ENCODE measurements at places on chromosomes 2 and 18. TPM values are rescaled to one million over a fixed set of nuclear protein-coding genes. Genes with fewer than 3 reads are reported as not detected.

The C2orf78 gene
- total RNA-seq = not detected

The FBXO48 gene
- 1.2 TPM for total RNA-seq

The TLX2 gene
- total RNA-seq = 1.7 TPM

The BCS1L gene
- total RNA-seq = 22.2 TPM

The MEP1B gene
- total RNA-seq = 1,014 TPM

The MOGAT1 gene
- total RNA-seq = not detected

The KIF5C gene
- 7.4 TPM for total RNA-seq

The PARD6G gene
- 6.6 TPM for total RNA-seq

The SLC40A1 gene
- 69.8 TPM for total RNA-seq

The PPP1R7 gene
- 27.6 TPM for total RNA-seq

The BABAM2 gene
- 52.8 TPM for total RNA-seq

The TFCP2L1 gene
- 5.0 TPM for total RNA-seq

The SAG gene
- total RNA-seq = not detected

The EGR4 gene
- total RNA-seq = not detected

The NAT8 gene
- total RNA-seq = not detected

The B3GNT7 gene
- 154 TPM for total RNA-seq

The B4GALT6 gene
- 6.7 TPM for total RNA-seq

The CELF4 gene
- total RNA-seq = not detected

The RAD51AP2 gene
- not detected for total RNA-seq

The NYAP2 gene
- total RNA-seq = not detected

The C1QL2 gene
- not detected for total RNA-seq

The UGT1A4 gene
- total RNA-seq = 12.3 TPM

The DSC1 gene
- total RNA-seq = not detected

The AOX1 gene
- total RNA-seq = 36.3 TPM

The SCN7A gene
- 5.0 TPM for total RNA-seq

The CHRNG gene
- not detected for total RNA-seq

The RGPD6 gene
- 89.0 TPM for total RNA-seq

The FAM110C gene
- 39.2 TPM for total RNA-seq

The CIDEA gene
- not detected for total RNA-seq

The DNAJC10 gene
- total RNA-seq = 58.6 TPM

The ACTG2 gene
- 27.5 TPM for total RNA-seq

The RUFY4 gene
- not detected for total RNA-seq

The SERPINB11 gene
- not detected for total RNA-seq

The RBM45 gene
- 25.6 TPM for total RNA-seq

The RAB17 gene
- 217 TPM for total RNA-seq

The GCG gene
- total RNA-seq = 36.9 TPM

The CABYR gene
- total RNA-seq = 0.67 TPM

The NPHP1 gene
- total RNA-seq = not detected

The CIB4 gene
- not detected for total RNA-seq

The ATAD2B gene
- 41.9 TPM for total RNA-seq

The HK2 gene
- 35.0 TPM for total RNA-seq

The DGUOK gene
- total RNA-seq = 44.5 TPM

The SOX11 gene
- not detected for total RNA-seq

The KANSL3 gene
- 63.5 TPM for total RNA-seq

The LINC00305 gene
- total RNA-seq = not detected

The CRYGC gene
- not detected for total RNA-seq

The PTPRN gene
- 4.9 TPM for total RNA-seq

The IL1RN gene
- 42.7 TPM for total RNA-seq

The SPRED2 gene
- total RNA-seq = 25.0 TPM

The LYPD6 gene
- total RNA-seq = 1.6 TPM

The ZNF396 gene
- total RNA-seq = 2.4 TPM

The STARD6 gene
- total RNA-seq = not detected

The LRP1B gene
- total RNA-seq = 3.3 TPM

The HADHA gene
- 230 TPM for total RNA-seq

The ANKRD62 gene
- not detected for total RNA-seq

The REG1B gene
- total RNA-seq = 70.8 TPM
